ENCODE measurements at places on chromosomes 4 and X.
A peak's percentile ranks its signal among the peaks of the same experiment; 100 is the strongest.

- no peak for DNase-seq
Observed at GRCh38 chrX:13327666-13328065, 7.8 kb upstream of the ATXN3L start.

DNA sequence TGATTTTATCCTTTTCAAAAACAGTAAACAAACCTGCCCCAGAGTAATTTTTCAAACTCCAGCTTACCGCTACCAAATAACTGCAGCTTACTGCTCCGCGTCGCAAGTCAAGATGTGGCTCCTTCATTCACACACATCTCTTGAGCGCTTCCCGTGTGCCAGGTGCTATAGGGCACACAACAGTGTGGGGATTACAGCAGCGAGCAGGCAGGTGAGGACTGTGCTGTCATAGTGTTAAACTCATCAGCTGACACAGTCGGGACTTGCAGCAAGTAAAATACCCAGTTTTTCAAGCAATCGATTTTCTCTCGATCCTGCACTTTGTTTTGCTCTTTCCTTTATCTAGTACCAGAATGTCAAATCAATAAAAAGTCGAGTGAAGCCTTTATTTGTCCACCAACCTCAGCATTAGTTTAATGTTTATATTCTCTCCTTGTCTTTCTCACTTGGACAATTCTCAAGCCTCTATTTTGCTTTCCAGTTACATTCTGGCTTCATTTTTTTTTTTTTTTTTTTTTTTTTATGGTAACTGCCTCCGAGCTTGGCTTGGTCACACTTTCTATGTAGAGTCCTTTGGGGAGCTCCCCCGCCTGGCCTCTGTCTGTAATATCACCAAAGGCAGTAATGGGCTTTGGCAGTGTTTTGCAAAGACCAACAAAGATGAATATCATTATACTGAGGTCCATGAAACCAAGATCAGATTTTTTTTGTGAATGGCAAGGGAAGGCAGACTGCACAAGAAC, 8.3 kb upstream of the ASB5 start:
- peak; percentile 31 for DNase-seq

DNA sequence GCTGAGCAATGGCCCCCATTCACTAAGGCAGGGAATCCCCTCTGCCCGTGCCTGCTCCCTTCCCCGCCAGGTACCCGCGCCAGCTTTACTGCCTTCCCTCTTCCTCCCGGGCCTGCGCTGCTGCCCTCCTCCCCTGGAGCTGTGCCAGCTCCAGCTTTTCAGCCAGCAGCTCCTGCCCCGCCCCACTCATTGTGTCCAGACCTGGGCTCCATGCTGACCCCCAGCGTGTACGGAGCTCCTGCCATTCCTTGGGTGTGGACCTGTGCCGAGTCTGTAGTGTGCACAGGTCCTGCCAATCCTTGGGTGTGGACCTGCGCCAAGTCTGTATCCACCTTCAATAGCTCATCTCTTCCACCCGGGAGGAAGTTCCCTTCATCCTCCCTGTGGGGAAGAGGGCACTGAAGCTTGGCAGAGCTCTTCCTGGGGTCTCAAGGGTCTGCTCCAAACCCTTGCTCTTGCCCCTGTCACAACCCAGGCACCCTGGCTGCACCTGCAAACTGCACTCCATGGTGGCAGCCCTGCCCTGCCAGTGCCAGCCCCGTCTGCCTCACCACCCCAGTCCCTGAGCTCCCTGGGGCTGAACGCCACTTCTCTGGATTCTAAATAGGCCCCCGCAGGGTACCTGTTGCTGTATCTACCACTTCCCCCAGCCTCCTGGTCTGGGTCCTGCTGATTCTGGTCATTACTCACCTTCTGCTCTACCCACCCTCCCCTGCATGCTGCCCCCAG, 63.9 kb downstream of the TRMT44 start:
- peak; percentile 12 for DNase-seq

DNA sequence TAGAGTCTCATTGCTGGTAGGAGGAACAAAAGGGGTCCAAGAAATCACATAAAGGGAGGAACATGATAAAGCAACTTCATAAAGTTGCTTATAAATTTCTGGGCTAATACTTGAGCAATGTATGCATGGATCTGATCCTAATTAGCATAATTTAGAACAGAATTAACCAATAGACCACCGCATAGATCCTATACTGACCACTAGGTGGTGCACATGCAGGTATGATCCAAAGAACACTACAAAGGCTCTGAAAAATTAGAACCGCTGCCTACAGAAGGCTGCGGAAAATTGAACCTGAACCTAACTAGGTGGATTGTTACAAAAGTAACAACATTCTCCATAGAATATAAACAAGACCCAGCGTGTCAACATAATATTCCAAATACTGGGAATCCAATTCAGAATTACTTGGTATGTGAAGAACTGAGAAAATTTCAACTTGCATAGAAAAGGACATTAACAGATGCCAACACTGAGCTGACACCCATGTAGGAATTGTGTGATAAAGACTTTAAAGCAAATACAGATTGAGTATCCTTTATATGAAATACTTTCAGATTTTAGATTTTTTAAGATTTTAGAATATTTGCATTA, 23.3 kb downstream of the BRCC3 start:
- DNase-seq: no peak

GRCh38 chr4:2246384-2247127, 4.6 kb upstream of the HAUS3 start:
- DNase-seq: no peak

- DNase-seq: no peak
Observed at GRCh38 chrX:43087830-43088229, 309.9 kb upstream of the PPP1R2C start.

DNA sequence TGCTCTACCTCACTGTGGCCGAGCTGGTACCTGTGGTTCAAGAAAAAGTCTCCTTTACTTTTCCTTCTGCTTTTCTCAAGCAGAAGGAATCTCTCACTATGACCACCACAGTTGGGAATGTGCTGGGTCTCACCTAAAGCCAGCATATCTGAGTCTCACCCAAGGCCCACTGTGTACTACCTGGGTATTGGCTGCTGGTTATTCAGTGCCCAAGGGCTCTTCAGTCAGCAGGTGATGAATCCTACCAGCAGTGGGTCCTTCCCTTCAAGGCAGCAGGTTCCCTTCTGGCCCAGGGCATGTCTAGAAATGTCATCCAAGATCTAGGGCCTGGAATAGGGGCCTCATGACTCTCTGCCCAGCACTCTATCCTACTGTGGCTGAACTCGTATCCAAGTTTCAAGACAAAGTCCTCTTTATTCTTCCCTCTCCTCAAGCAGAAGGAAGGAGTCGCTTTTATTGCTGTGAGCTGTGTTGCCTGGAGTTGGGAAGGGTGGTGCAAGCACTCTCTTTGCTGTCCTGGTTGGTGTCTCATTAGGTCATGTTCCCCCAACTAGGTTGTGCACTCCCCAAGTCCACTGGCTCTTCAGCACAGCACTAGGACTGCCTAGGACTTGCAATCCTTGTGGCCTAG, 6.1 kb downstream of the CXCL10 start:
- DNase-seq: no peak

DNA sequence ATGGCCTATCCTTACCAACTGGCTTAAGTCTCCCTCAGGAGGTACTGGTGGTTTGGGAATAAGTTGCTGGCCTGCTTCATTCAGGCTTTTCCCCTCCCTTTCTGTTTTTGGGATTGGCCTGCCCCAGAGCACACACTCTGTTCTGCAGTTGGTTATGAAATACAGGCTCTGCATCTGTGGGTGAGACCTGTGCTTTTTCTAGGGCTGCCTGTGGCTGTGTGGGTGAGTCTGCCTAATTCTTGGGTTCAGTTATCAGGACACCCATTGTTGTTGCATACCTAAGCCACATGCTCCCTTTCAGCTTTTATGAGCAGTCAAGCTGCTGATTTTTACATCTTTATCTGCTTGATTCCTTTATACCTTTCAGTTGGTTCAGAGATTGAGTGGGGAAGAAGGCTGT, 19.0 kb upstream of the CWH43 start:
- no peak for DNase-seq

DNA sequence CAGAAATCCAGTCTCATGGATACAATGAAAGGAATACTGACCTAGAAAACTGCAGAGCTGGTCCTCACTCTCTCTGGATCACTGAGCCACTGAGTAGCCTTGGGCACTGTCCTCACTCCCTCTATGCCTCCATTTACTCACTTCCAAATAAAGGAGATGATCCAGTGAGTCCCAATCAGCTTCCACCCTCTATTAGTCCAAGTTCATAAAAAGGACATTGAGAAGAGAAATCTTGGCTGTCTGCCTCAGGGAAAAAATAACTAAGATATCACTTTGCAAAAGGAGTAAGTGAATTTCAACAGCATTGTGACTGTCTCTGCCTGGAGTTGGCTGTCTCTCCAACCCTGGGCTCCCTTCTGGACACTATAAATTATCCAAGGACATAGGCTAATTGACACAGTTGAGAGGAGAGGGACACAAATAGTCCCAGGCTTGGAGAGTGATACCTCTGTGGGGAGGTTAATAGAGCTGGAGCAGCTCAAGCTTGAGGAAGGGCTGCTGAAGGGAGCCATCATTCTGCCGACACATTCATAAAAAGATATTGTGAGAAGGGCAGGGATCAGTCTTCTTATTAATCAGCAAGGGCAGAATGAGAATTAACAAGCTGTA, 572.3 kb downstream of the RAB28 start:
- DNase-seq: no peak

GRCh38 chr4:170057866-170058265, 31.7 kb upstream of the MFAP3L start:
- DNase-seq: no peak
